Stimulated activated naive B cell treated with anti-CD40 and anti-IgM and Interleukin-4, amounts not matched to agents 10 μg/mL and 1 μg/mL and 100 μg/mL, for 72 hours (primary cell): ENCODE measurements at places on chromosomes 2 and 18.

GRCh38 chr2:56444339-56444738 lies 260.5 kb downstream of the CCDC85A start:
- DNase-seq = no peak
- H3K4me1 ChIP-seq = no peaks in the 10 kb centered on the region
- no peak overlapping the region for H3K27ac ChIP-seq
- H3K4me3 ChIP-seq = no peak overlapping the region
- H3K27me3 ChIP-seq = no peaks in the 10 kb centered on the region

GRCh38 chr2:121485039-121485438 lies 45.6 kb upstream of the RNU4ATAC start:
- H3K27ac ChIP-seq = no peak overlapping the region
- no peak overlapping the region for H3K4me3 ChIP-seq
- H3K4me1 ChIP-seq = peaks cover 18% of the 10 kb centered on the region
- peaks cover 15% of the 10 kb centered on the region for H3K36me3 ChIP-seq
- no peak for DNase-seq
- no peaks in the 10 kb centered on the region for H3K27me3 ChIP-seq

- no peak overlapping the region for H3K27ac ChIP-seq
- H3K27me3 ChIP-seq = no peaks in the 10 kb centered on the region
- no peak overlapping the region for H3K4me3 ChIP-seq
- peaks cover 45% of the 10 kb centered on the region for H3K36me3 ChIP-seq
- DNase-seq = no peak
- H3K4me1 ChIP-seq = peaks cover 50% of the 10 kb centered on the region
These were observed 4.5 kb downstream of the IDH1 start for GRCh38 chr2:208250388-208250787.

GRCh38 chr2:240517342-240517741 lies 40.4 kb downstream of the ANKMY1 start:
- H3K36me3 ChIP-seq = peaks cover 37% of the 10 kb centered on the region
- H3K4me1 ChIP-seq = peaks cover 18% of the 10 kb centered on the region
- DNase-seq = no peak
- no peak overlapping the region for H3K27ac ChIP-seq

GRCh38 chr2:159456500-159457426 lies 159.6 kb downstream of the BAZ2B start:
- H3K36me3 ChIP-seq = no peaks in the 10 kb centered on the region
- no peak overlapping the region for H3K4me3 ChIP-seq
- H3K27me3 ChIP-seq = no peaks in the 10 kb centered on the region
- peaks cover 7% of the 10 kb centered on the region for H3K4me1 ChIP-seq
- DNase-seq = no peak

GRCh38 chr2:126921066-126921465 lies 22.4 kb downstream of the TEX51 start:
- H3K4me1 ChIP-seq = no peaks in the 10 kb centered on the region
- no peak for DNase-seq
- no peak overlapping the region for H3K27ac ChIP-seq
- H3K36me3 ChIP-seq = peaks cover 2% of the 10 kb centered on the region
- no peak overlapping the region for H3K4me3 ChIP-seq
- H3K27me3 ChIP-seq = peaks cover 6% of the 10 kb centered on the region

DNA sequence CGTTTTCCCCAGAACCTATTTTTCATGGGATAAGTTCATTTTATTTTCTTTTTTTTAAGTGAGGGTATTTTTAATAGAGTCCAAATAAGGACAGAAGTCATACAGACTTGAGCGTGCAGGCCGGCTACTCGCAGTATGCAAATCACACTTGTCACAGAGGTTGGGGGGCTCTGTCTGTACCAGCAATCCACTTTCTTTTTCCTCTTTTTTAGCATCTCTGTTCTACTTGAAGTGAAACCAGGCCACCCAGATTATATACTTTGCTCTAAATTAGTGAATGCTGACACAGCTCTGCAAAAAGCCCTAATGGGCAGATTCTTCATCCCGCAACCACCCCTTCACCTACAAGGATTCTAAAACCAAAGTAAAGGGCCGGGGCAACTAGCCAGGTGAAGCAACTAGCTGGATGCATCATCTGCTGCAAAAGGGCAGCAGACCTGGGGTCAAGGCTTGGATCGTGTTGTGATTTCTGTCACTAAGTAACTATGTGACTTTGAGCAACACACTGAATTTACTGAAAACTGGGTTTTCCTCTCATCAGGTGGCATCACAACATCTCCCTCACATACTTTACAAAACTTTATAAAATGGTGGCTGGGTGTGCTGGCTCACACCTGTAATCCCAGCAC lies 18.4 kb downstream of the KDSR start:
- peaks cover 49% of the 10 kb centered on the region for H3K36me3 ChIP-seq
- H3K27me3 ChIP-seq = no peaks in the 10 kb centered on the region
- DNase-seq = no peak
- H3K27ac ChIP-seq = no peak overlapping the region

DNA sequence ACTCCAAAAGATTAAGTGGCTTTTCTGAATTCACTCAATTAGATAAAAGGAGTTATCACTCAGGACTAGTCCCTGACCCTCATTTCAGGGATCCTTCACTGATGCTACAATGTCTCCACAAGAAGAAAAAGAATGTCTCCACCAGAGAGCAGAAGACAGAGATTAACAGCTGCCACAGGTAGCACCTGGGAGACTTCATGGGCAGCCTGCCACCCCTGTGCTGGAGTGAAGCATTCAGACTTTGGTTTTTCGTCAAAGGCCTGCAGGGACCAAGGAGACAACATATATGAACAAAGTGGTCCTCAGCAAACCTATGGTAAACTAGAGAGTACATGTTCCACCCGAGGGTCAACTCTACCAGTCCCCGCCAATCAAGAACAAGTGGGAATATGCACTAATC lies 197.0 kb upstream of the ACVR2A start:
- no peaks in the 10 kb centered on the region for H3K27me3 ChIP-seq
- no peak for DNase-seq
- no peaks in the 10 kb centered on the region for H3K36me3 ChIP-seq
- no peak overlapping the region for H3K4me3 ChIP-seq

GRCh38 chr18:61531182-61531581 lies 198.0 kb downstream of the CDH20 start:
- H3K4me1 ChIP-seq = no peaks in the 10 kb centered on the region
- no peak overlapping the region for H3K4me3 ChIP-seq
- no peaks in the 10 kb centered on the region for H3K36me3 ChIP-seq

DNA sequence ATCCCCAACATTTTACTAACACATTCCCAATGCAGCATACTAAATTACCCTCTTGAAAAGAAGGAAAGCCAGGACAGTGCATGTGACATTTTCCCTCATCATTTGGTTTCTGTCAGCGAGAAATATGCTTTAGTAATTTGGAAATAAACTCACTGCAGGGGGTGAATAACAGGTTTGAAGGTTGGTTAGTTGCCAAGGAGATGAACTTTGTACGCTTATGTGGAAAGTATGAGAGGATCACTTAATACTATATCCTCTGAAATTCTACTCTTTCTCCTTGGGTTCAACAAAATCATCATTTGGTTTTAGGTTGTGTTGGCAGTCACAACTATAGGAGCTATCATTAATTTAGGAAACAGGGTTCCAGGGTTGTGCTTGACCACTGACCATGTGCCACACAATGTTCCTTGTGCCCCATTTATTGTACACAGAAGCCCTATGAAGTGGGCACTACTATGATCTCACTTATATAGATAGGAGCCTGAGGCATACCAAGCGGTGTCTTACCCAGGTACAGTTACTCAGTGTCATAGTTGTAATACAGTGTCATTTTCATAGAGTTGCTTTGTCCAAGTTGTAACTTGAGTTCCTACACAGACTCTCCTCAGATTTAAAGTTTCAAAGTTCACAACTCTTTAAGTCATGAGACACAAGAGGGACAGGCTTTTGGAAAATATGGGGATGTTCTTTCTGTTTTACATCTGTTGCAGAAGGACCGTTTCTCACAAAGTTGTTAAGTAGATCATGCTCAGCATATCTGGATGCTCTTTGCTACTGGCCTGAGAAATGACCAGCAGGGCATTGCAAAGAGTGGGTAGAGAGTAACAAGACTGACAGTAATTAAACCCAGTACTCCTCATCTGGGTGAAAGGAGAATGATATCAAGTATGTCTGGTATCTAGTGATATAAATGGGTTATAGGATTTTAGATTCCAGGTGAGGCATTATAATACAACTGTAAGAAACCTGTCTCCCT lies 91.8 kb downstream of the MAP4K4 start:
- peaks cover 89% of the 10 kb centered on the region for H3K4me1 ChIP-seq
- DNase-seq = no peak
- H3K27me3 ChIP-seq = no peaks in the 10 kb centered on the region
- no peak overlapping the region for H3K4me3 ChIP-seq
- H3K36me3 ChIP-seq = peaks cover 41% of the 10 kb centered on the region

DNA sequence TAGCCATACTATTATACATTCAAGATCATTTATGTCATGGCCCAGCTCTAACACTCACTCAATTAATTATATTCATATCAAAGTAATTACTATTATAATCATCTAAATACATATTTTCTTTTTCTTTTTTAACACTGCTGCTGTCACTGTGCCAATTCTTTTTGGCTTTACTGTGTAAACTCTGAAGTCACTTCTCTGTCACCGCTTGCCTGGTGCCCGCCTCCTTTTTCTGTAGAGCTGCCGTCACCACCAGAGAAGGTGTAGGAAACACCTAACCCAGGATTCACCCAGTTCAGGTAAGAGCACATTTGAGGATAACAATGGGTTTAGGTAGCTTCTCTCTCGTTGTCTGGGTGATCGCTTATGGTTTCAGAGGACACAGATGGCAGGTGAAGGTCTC lies 93.3 kb downstream of the AOX1 start:
- H3K4me1 ChIP-seq = no peaks in the 10 kb centered on the region
- no peak overlapping the region for H3K4me3 ChIP-seq
- no peaks in the 10 kb centered on the region for H3K36me3 ChIP-seq
- no peak overlapping the region for H3K27ac ChIP-seq
- H3K27me3 ChIP-seq = no peaks in the 10 kb centered on the region

GRCh38 chr2:27915874-27916273 lies 25.3 kb downstream of the BABAM2 start:
- H3K36me3 ChIP-seq = peaks cover 11% of the 10 kb centered on the region
- DNase-seq = no peak
- H3K4me3 ChIP-seq = no peak overlapping the region
- peaks cover 16% of the 10 kb centered on the region for H3K4me1 ChIP-seq

GRCh38 chr2:12549641-12550040 lies 167.1 kb upstream of the TRIB2 start:
- peaks cover 15% of the 10 kb centered on the region for H3K4me1 ChIP-seq
- H3K4me3 ChIP-seq = no peak overlapping the region
- no peaks in the 10 kb centered on the region for H3K27me3 ChIP-seq
- DNase-seq = no peak

DNA sequence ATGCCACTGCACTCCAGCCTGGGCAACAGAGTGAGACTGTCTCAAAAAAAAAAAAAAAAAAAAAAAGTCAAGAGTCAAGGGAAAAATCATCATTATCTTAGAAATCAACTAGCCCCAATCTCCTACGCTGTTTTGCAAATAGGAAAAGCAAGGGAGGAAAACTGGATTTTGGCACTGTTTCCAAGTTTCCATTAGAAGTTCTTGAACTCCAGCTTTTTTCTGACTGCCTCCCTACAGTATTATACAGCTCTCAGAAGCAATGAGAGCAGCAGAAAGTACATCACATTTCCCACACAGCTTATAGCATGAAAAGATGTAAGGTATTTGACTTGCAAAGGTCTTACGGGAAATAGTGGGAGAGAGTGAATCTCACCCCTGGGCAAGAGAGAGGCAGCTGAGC lies 127.8 kb downstream of the OSR1 start:
- no peak overlapping the region for H3K27ac ChIP-seq
- H3K27me3 ChIP-seq = no peaks in the 10 kb centered on the region
- no peaks in the 10 kb centered on the region for H3K4me1 ChIP-seq

DNA sequence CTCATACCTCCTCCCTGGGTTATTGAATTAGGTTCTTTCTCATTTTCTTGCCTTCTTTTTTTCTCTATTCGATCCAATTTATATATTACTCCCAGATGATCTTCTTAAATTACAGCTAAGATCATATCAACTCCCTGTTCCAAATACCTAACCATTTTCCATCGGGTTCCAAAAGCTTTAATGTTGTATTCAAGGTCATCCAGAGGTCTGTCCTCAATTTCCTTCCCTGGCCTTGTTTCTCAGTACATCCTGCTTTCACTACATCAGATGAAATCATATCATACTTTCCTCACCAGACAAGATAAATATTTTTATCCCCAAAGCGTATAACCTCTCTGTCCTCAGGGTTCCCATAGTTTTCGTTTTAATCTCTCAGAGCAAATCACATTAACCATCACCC lies 36.3 kb upstream of the GREB1L start:
- no peaks in the 10 kb centered on the region for H3K4me1 ChIP-seq
- H3K36me3 ChIP-seq = no peaks in the 10 kb centered on the region
- DNase-seq = no peak
- peaks cover 3% of the 10 kb centered on the region for H3K27me3 ChIP-seq

GRCh38 chr2:68971591-68972231 lies 2.7 kb upstream of the GKN1 start:
- no peak for DNase-seq
- H3K4me1 ChIP-seq = no peaks in the 10 kb centered on the region
- no peak overlapping the region for H3K4me3 ChIP-seq

DNA sequence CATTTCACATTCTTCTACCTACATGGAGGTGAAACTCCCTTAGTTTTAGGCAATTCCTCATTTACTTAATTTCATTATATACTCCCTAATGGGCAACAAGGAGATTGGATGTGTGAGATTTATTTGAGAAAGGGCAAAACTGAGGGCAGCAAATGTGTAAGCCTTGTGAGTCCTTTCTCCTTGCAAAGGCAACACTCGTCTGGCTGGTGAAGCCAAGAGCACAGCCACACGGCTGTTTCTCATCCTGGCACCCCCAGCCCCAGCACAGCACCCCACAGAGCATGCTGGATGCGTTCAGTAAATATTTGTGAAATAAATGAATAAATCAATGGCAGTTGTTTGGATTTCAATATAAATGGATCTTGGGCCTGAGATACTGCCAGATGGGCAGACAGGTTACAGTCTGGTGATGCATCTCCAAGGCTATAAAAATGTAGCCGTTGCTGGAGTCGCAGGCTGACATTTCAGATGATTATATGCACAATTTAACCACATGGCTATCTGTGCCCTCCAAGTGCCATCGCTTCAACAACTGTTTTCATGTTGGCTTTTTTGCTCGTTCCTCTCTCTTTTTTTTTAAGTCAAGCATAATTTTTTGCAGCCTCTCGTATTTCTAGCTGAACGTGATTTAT lies 154.1 kb upstream of the REV1 start:
- H3K27me3 ChIP-seq = no peaks in the 10 kb centered on the region
- H3K36me3 ChIP-seq = peaks cover 70% of the 10 kb centered on the region
- DNase-seq = no peak

- no peak overlapping the region for H3K4me3 ChIP-seq
- no peaks in the 10 kb centered on the region for H3K36me3 ChIP-seq
- no peaks in the 10 kb centered on the region for H3K4me1 ChIP-seq
These were observed 339.4 kb downstream of the CMPK2 start for GRCh38 chr2:6526093-6526824.
